ENCODE measurements at places on chromosomes 3 and 15. TPM values are rescaled to one million over a fixed set of nuclear protein-coding genes. Genes with fewer than 3 reads are reported as not detected.

DNA sequence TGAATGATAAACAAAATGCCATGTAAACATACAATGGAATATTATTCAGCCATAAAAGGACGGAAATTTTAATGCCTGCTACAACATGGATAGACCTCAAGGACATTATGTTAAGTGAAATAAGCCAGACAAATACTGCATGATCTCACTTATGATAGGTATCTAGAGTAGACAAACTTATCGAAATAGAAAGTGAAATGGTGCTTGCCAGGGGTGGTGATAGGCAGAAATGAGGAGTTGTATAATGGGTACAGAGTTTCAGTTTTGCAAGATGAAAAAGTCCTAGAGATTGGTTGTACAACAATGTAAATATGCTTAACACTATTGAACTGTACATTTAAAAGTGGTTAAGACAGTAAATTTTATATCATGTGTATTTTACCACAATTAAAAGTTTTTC is 287.8 kb downstream of the ERC2 start:
- no peak for DNase-seq

SPSB4 gene
- 17.3 TPM for polyA plus RNA-seq

DAPK2 gene
- polyA plus RNA-seq, result 6.1 TPM

CLDN16 gene
- polyA plus RNA-seq, result 34.7 TPM

DNA sequence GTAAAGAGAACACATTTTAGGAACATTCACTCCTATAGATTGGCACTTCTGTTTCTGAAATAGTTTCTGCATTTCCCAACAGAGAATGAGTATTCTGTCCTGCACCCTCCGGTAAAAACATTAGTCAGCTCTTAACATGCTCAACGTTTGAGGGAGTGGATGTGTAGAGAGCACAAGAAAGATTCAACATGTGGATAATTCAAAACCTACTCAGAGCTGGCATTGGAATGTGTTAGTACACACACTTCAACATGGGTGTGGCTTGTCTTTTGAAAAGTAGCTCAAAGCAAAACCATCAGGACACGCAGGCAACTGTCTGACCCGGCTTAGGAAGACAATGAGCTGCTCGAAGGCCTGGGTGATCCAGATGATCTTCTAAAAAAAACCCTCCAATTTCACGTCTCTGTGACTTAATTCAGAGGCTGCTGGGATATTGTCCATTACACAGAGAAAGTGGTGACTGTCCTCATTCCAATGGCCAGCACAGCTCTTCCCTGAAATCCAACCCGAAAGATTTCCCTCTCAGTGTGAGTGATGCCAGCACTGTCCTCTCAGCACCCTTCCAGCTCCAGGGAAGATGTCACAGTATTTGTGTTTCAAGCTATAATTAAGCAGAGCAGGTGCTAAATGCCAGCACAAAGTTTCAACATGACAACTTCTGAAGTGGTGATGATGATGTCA is 18.1 kb downstream of the FBN1 start:
- DNase-seq, result no peak

GRCh38 chr3:131597816-131598215 is 95.0 kb upstream of the MRPL3 start:
- no peak for DNase-seq

GRCh38 chr3:183410280-183410679 is 18.1 kb downstream of the MCF2L2 start:
- no peak for DNase-seq

- DNase-seq, result no peak
Observed at GRCh38 chr3:195738274-195739044, 17.7 kb downstream of the MUC20 start.

PP2D1 gene
- 0.72 TPM for polyA plus RNA-seq

GPR62 gene
- polyA plus RNA-seq, result 0.59 TPM

DNA sequence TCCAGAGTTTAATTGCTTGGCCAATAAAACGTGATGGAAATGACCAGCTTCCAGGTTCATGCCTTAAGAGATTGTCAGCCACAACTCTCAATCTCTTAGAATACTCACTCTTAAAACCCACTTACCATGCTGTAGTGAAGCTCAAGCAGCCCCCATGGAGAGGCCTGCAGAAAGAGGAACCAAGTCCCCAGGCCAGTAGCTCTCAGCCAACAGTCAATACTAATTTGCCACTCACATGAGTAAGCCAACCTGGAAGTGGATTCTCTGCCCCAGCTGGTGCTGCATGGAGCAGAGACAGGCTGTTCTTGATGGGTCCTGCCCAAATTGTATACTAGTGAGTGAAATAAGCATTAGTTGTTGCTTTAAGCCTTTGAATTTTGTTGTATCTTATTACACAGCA is 155.9 kb downstream of the OXSM start:
- DNase-seq, result no peak

CLDN18 gene
- 2.1 TPM for polyA plus RNA-seq

- DNase-seq, result peak; percentile 95
Observed at GRCh38 chr3:48465531-48466378, 19.2 kb downstream of the ATRIP start.

DNA sequence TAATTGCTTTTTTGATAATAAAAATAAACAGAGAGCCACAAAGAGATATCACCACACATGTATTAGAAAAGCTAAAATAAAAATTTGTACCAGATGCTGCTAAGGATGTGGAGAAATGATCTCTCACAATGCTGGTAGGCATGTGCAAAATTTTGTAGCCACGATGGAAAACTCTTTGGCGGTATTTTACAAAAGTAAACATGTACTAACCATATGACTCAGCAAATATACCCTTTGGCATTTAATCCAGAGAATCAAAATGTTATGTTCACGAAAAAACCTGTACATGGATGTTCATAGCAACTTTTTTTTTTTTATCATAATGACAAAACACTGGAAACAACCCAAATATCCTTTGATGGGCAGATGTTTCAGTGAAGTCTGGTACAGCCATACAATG is 261.2 kb downstream of the LPP start:
- DNase-seq, result no peak

DNA sequence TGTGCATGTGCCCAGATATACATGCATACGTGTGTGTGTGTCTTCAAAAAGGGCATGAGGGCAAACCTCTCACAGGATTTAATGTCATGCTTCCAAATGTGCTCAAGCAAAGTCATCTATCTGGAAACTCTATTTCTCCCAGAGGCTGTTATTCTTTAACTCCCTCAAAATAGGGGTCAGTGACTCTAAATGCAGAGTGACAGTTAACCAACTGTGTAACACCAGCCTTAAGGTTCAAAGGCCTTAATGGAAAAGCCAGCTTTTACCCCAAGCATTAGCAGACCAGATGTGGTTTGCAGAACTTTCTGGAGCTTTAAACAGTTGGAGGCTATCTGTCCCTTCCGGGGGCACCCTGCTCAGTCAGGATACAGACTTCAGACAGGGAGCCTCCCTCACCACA is 70.4 kb upstream of the SLC7A14 start:
- no peak for DNase-seq

HAPLN3 gene
- 5.4 TPM for polyA plus RNA-seq

- no peak for DNase-seq
Observed at GRCh38 chr15:25863111-25863967, at the start of gene ATP10A. ATP10A (minus strand) TSS chr15:25863327; CDS start chr15:25863096, 231 bp downstream.

Measured in left renal pelvis (tissue), 4 donors.